ENCODE measurements at places on chromosomes 2 and 18.
A peak's percentile ranks its signal among the peaks of the same experiment; 100 is the strongest.

DNA sequence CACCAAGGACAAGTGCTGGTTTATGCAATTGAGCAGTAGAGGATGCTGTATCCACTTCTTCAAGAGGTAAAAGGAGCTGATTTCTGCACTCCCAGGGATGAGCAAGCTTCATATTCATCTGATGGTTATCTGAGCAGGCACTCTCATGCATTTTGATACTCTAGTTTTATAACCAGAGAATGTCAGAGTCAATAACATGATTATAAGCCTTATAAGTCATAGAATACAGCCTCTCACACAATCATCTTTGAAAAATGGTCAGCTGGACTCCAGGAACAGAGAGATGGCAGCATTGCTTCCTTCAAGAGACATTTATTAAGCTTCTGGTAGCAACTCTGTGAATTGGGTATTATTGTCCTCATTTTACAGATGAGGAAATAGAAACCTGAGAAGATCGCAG lies 167.1 kb downstream of the SLC8A1 start:
- DNase-seq: peak; percentile 54

DNA sequence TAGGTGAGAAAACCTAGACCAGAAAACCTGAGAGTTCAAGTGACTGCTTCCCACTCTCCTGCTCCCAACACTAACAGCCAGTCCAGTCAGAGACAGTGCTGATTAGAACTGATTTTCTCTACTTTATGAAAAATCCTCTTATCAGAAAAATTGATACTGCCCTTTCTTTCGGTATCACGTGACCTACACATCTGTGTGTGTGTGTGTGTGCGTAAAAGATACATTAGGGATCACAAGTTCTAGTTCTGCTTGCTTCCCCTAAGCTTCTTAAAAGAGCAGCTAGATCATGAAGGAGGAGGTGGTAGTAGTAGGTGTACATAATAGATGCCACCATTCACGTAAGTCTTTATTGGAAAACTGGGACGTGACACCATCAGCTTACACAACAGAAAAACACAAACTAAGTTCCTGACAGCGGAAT lies 1.5 kb downstream of the ARL5A start:
- peak; percentile 23 for DNase-seq

DNA sequence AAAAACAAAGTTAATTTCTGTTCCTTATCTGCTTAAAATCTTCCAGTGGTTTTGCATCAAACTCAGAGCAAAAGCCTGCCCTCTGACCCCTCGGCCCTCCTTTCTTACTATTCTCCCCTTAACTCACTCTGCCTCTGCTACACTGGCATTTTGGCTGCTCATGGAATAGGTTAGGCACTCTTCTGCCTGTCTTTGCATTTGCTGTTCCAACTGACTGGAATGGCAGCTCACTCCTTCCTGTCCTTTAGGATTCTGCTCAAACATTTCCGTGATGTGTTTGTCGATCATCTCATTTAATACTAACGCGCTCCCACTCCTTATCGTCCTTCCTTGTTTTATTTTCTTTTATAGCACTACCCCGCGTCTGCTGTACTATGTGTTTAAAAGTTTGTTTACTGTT lies 815 bp downstream of the CEBPZ start:
- peak; percentile 42 for DNase-seq

DNA sequence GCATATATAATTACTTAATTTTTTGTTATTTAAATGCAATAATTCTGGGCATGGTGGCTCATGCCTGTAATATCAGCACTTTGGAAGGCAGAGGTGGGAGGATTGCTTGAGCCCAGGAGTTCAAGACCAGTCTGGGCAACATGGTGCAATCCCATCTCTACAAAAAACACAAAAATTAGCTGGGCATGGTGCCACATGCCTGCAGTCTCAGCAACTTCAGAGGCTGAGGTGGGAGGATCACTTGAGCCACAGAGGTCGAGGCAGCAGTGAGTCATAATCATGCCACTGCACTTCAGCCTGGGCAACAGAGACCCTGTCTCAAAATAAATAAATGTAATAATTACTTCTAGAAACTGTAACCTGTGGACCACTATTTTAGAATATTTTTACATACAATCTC lies 21.5 kb upstream of the TMEM87B start:
- peak; percentile 41 for DNase-seq

- DNase-seq: no peak
Measured at GRCh38 chr2:226495466-226496272, 304.0 kb downstream of the IRS1 start.

GRCh38 chr18:66550366-66550765 lies 53.5 kb downstream of the CDH19 start:
- no peak for DNase-seq

- DNase-seq: no peak
Measured at GRCh38 chr2:193988784-193989183, 1668.2 kb upstream of the SLC39A10 start.

DNA sequence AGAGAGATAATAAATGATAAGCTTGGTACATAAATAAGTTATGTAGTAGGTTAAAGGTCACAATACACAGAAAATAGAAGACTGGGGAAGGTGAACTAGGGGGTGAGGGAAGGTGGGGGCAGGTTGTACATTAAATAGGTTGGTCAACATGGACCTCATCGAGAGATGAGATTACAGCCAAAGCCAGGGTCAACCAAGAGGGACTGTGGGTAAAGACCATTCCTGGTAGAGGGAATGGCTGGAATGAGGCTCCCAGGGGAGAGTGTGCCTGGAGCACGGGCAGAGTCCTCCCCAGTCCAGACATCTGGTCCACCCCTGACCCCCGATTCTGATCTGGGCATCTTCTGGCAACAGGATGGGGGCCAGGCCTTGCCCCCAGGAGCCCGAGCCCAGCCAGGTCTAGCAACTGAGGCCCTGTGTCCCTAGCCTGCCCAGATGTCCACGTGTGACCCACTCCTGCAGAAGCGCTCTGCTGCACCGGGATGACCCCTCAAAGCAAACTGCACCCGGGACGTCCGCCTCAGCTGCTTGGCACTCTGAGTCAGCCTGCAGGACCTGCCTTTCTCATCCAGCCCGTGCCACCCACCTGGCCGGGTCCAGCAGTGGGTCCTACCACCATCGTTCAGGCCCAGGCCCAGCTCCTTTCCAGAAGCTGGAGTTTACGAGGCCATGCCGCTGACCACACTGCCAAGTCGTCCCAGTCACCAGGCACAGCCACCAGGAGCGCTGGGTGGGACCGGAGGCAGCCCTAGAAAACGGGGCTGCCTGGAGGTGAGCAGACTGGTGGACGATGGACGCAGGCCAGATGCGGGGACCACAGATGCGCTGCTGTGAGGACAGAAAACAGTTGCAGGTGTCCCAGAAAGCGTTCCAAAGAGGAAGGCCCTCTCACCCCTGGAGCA lies 56.2 kb upstream of the ID2 start:
- DNase-seq: no peak

GRCh38 chr2:237689336-237690131 lies 62.1 kb downstream of the LRRFIP1 start:
- peak; percentile 42 for DNase-seq

DNA sequence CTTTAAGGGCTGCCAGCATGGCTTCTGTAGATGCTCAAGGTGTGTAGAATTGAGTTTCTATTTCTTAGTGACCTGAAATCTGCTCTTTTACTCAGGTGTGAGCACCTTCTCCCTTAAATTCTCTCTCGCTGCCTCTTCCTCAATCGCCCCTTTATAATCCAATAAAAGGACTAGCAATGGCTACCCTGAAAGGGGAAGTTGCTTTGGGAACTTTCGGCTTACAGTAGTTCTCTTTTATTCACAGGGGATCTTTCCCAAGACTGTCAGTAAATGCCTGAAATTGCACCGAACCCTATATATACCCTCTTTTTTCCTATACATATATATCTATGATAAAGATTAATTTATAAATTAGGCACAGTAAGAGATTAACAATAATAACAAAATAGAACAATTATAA lies 121.8 kb downstream of the ACTR3 start:
- DNase-seq: no peak

GRCh38 chr2:46200861-46201605 lies 96.2 kb upstream of the EPAS1 start:
- DNase-seq: no peak

DNA sequence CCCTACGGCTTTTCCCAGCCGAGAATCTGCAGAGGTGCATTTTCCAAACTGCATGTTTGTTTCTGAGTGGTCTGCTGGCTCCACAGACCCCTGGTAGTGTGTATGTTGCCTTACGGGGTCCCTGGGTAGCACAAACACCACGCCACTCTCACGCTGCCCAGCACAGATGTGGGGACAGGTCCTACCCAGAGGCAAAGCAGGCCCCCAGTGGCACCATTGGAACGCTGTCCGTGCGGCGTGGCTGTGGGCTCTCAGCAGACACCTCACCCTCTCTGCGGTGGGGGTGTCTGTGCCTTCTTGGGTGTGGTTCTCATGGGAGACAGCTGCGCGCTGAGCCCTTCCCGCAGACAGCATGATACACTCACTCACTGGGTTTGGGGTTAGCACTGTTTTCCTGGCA lies 137.4 kb downstream of the NFATC1 start:
- no peak for DNase-seq

Measured in adipocyte (in vitro differentiated cells).